ENCODE measurements at places on chromosomes 3 and 15. TPM values are rescaled to one million over a fixed set of nuclear protein-coding genes. Genes with fewer than 3 reads are reported as not detected.

DNA sequence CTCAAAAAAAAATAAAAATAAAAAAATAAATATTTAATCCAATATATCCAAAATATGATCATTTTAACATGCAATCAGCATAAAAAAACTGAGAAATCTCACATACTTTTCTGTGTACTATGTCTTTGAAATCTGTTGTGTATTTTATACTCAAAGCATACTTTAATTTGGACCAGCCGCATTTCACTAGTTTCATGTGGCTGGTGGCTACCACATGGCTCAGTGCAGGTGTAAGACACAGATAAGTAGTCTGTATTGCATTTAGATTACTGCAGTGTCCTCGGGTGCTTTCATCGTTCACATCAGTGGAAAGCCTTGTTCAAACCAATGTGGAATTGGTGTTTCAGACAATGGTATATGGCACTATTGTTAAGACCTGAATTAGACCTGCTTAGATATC lies 11.0 kb downstream of the CRTC3 start:
- H3K4me1 ChIP-seq, result 0 out of 2 replicates have a peak, but pooled peaks cover 4% of the 10 kb centered on the region
- DNase-seq, result no peak
- H3K36me3 ChIP-seq, result no peaks in the 10 kb centered on the region
- H3K27ac ChIP-seq, result no peak overlapping the region
- H3K4me3 ChIP-seq, result no peak overlapping the region

- no peaks in the 10 kb centered on the region for H3K36me3 ChIP-seq
- H3K27ac ChIP-seq, result no peak overlapping the region
- no peaks in the 10 kb centered on the region for H3K4me1 ChIP-seq
- no peak for DNase-seq
- H3K4me3 ChIP-seq, result no peak overlapping the region
- no peaks in the 10 kb centered on the region for H3K27me3 ChIP-seq
Observed at GRCh38 chr3:123773681-123774431, 110.3 kb downstream of the MYLK start.

- H3K27me3 ChIP-seq, result no peaks in the 10 kb centered on the region
- no peaks in the 10 kb centered on the region for H3K36me3 ChIP-seq
- no peak for DNase-seq
- H3K27ac ChIP-seq, result no peak overlapping the region
Observed at GRCh38 chr3:71618538-71618937, 35.0 kb upstream of the FOXP1 start.

DNA sequence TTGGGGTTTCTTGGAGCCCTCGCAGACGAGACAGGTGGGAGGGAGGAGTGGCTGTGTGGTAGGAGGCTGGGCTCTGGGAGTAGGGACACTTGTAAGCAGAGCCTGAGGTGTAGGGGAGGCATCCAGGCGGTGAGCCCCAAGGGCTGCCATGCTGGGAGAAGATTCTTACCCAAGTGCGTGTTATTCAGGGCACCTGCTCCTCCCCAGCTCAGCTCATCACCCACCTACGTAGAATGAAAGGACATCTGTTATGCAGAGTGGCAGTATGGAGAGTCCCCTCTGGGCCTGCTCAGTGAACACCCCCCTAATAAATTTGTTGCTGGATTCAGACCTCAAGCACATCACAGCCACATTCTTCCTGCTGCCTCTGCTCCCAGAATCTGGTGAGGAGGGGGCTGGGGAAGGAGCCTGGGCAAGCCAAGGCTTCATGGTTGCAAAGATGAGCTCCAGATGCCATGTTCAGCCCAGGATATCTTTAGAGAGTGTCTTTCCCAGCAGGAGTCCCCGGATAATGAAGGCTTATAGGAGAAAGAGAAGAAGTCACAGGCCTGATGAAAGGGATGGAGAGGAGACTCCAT lies 261.8 kb downstream of the EPHB1 start:
- DNase-seq, result no peak
- H3K4me1 ChIP-seq, result 0 out of 2 replicates have a peak, but pooled peaks cover 4% of the 10 kb centered on the region
- no peaks in the 10 kb centered on the region for H3K27me3 ChIP-seq
- H3K4me3 ChIP-seq, result no peak overlapping the region
- H3K27ac ChIP-seq, result no peak overlapping the region

Gene VPS39
- total RNA-seq, result 44.5 TPM
